NCI-H1436 treated with DMSO at 0.1 percent for 48 hours (cell line): ENCODE measurements at places on chromosomes 11 and 22.

GRCh38 chr22:45896153-45896951 is 80.6 kb downstream of the WNT7B start:
- DNase-seq: no peak

DNA sequence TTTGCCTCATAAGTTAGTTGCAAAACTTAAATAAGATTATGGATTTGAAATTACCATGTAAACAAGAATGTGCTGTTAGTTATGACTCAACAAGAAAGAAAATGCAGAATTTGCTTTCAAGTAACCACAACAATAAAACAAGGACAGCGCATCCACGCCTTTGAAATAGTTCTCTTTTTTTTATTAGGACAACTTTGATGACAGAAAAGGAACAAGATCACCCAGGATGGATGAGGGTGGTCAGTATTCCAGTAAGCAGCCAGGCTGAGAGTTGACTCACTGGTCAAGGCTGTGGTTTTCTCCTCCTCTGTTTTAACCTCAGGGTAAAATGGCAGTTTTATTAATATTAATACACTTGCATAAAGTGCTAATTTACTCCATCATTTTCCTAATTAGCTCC is 544.4 kb downstream of the OPCML start:
- DNase-seq: no peak

- no peak for DNase-seq
Measured at GRCh38 chr22:33219648-33220384, 161.6 kb upstream of the SYN3 start.

DNA sequence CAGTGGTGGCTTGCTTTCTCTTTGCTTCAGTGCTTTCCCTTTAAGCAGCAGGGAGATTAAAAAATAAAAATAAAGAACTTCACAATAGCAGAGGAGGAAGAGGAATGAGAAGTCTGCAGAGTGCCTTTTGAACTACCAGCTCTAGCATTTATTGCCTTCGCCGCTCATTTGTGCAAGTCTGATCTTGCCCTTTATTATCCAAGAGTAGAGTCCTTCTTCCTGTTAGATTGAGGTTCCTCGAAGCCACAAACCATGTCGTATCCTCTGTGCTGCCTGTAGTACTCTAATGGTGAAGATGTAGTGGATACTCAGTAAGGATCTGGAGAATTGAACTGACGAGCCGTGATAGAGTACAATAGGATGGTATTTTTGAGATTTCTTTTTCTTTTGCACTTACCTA is 101.2 kb upstream of the RAG2 start:
- DNase-seq: no peak

DNA sequence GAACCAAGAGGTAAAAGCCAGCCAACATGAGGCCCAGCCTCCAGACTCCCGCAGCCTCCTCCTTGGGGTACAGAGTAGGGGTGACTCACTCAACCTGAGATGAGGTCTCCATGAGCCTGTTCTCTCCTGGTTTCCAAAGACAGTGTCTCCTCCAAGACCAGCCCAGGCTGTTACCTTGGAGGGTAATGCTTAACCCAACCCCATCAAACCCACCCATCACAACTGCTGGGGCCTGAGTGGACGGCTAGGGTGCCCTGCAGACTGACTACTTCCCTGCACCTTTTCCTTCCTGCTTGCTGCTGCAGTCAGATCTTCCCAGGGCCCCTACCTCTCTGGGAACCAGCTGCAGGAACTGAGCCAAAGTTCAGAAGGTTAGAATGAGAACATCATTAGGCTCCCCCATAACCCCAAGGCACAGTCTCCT is 5.1 kb upstream of the NOL12 start:
- DNase-seq: no peak

- no peak for DNase-seq
Measured at GRCh38 chr22:46368871-46369715, 33.6 kb downstream of the TRMU start.

- DNase-seq: no peak
Measured at GRCh38 chr11:64745189-64745520, 1.2 kb upstream of the RASGRP2 start.

DNA sequence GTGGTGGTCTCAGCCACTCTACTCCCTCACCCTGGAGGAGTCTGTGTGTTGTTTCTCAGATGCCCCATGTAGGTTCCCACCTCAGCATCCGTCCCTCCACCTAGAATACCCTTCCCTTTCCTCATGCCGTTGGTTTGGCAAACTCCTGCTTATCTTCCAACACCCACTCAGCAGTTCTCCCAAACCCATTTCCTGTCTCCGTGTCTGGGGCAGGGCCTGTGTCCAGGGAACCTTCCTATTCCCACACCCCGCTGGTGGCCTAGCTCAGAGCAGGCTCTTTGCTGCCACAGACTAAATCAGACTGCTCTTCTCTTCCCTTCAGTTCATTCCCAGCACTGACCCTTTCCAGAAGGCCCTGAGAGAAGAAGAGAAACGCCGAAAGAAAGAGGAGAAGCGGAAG is 7.5 kb upstream of the SREBF2 start:
- DNase-seq: no peak

- no peak for DNase-seq
Measured at GRCh38 chr22:49406879-49407587, 420.6 kb downstream of the BRD1 start.

- DNase-seq: no peak
Measured at GRCh38 chr11:83921447-83922192, 635.5 kb upstream of the CCDC90B start.

DNA sequence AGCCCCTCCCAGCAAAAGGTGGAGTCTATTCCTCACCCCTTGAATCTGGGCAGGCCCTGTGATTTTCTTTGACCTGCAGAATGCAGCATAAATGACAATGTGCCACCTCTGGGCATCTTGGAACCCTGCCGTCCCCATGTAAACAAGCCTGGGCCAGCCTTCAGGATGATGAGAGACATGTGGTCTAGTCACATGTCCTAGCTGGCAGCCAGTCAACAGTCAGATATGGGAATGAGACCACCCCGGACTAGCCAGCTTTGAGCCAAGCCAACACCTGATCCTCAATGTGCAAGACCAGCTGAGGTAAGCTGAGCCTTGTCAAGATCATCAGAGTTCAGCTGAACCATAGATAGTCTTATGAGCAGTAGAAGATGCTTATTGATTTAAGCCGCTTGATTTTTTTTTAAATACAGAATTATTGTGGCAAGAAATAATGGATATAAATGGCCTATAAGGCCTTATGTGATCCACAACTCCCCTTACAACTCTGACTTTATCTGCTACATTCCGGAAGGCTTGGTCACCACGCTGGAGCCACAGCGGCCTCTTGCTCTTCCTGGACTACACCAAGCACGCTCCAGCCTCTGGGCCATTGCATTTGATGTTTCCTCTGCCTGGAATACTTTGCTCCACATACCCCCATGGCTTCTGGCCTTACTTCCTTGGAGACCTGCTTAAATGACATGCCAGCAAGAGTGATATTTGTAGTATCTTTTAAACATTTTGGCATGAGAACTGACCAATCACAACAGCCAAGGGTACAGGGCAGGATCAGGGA is 225.9 kb upstream of the SESN3 start:
- no peak for DNase-seq

GRCh38 chr22:34972191-34972897 is 93.6 kb upstream of the ISX start:
- DNase-seq: no peak

- DNase-seq: no peak
Measured at GRCh38 chr22:49289822-49290679, 537.6 kb downstream of the BRD1 start.

DNA sequence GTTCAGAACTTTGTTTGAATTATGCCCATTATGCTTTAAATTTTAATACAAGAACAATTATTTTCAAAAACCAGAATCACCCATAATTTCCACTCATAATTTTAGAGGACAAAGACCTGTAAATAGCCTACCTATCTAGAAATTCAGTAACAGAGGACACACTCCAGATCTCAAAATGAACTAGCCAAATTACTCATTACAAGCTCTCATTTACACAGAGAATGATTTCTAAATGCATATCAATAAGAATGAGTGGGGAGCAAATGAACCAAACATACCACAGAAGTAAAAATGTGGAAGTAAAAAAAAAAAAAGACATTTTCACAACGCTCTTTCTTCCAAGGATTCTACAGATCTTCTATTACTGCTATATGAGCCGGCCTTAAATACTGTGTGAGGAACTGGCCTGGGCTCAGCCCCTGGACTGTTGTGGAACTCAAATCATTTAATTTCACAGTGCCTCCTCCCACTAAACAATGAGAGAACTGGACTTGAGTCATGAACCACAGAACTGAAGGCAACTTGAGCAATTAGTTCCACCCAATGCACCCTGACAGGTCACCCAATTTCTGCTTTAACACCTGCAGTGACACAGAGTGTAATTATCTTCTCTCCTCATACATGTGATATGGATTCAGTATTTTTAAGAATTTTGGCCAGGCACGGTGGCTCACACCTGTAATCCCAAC is 8.0 kb downstream of the MRTFA start:
- DNase-seq: no peak

GRCh38 chr22:22519591-22519990 is 479 bp downstream of the ZNF280A start:
- no peak for DNase-seq

DNA sequence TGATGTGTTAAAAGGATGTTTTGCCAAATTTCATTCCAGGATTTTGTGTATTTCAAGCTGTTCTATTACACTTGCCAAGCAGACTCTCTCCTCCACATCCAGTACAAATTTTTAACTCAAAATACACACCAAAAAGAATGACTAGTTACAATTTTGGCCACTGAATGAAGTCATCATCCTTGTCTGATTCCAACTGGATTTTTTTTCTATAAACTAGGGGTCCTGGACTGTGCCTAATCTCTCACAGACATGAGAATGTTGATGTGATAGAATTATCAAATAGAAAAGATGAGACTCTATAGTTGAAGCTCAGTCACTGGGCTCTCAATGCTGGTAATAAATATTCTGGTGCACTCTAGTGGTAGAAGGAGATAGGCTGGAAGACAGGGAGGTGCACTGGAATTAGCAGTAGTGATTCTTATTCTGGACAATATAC is 85.8 kb downstream of the FANCF start:
- DNase-seq: no peak

- no peak for DNase-seq
Measured at GRCh38 chr11:21258414-21258813, 589.0 kb downstream of the NELL1 start.

- DNase-seq: no peak
Measured at GRCh38 chr11:73306977-73307322, 1.1 kb upstream of the ARHGEF17 start.

DNA sequence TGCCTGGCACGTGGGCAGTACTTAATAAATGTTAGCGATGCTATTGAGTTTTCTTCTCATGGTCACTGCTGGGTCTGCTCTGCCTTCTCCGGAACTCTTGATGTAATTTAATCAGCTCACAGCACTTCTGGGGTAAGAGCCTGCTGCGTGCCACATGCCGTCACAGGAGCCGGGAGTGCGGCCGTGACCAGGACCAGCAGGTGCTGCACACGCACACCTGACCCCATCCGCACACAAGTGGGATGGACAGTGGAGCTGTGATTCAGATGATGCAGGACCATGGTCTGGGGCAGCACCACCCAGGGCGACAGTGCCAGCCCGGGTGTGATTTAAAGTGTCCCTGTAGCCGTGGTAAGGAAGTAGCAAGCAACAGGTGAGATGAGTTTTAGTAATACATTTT is 61.2 kb downstream of the TBC1D22A start:
- DNase-seq: no peak

DNA sequence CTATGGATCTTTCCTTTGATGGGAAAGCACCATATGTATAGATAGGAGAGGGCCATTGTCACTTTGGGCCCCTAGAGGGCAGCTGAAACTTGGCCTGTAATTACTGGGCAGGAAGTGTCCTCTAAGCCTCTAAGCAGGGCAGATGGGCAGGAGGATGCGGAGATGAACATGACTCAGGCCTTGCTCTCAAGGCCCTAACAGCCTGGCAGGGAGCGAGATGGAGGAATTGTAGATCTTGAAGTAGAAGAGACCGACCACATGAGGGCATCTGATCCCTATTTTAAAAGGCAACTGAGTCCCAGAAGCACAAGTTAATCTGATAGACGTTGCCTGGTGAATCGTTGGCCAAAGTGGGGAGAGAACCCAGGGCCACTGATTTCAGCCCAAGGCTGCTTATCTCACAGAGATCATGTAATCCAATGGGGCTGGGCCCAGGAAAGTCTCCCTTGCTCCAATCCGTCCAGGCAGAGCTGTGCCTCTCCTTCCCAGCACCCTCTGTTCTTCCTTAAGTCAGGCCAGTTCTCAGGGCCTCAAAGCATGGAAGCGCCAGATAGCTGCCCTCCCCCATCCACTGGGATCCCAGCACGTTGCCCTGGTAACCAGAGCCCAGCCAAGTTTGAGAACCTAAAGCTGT is 2.5 kb upstream of the SEPTIN3 start:
- no peak for DNase-seq

- no peak for DNase-seq
Measured at GRCh38 chr11:83042964-83043711, 28.6 kb downstream of the RAB30 start.

GRCh38 chr11:68481579-68482240 is 21.2 kb downstream of the PPP6R3 start:
- no peak for DNase-seq

- no peak for DNase-seq
Measured at GRCh38 chr11:95068549-95068948, 1.8 kb downstream of the SRSF8 start.

- no peak for DNase-seq
Measured at GRCh38 chr11:35173011-35173511, 34.1 kb downstream of the CD44 start.

- no peak for DNase-seq
Measured at GRCh38 chr11:62341588-62341987, 4.3 kb downstream of the ASRGL1 start.

DNA sequence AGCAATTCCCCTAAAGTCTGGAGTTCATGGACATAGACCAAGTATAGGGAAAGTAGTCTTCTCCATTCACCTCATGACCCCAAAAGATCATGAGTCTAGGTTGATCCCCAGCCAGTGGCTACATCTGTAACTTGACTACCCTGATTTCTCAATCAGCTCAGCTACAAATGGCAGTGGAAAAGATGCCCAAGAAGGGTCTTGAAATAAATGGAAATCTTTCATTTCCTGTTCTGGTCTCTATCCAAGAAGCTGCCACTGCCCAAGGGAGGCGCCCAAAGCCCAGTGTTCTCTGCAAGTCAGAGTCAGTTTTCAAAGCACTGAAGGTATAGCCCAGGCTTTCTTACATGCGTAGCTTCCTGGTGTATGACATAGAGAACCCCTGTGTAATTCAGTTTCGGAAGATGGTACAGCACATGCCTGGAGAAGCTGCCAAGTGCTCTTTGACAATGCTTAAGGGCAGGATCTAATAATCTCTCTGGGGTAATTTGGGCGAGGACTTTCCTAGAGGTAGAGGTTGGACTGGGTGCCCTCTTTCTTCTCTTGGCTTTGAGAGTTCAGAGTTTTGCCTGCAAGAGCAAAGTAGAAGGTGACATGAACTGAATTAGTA is 101.1 kb downstream of the ADAMTS15 start:
- DNase-seq: no peak
